ENCODE measurements at places on chromosomes 1 and 21.

DNA sequence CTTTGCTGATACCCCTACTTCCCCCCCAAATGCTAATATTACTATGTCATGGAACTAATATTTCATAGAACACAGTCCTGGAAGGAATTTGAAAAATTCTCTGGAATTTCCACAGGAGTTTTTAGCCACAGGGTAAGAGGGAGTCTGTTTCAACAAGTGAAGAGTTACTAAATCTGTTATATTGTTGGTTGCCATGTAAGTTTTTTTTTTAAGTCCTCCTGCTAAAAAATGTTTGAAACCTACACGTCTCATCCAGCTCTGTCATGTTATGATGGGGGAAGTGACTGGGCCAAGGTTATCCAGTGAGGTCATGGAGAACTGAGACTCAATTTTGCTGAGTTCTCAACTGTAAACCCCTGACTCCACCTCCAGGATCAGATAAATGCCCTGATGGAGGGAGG, 60.8 kb upstream of the USP24 start:
- DNase-seq = no peak

DNA sequence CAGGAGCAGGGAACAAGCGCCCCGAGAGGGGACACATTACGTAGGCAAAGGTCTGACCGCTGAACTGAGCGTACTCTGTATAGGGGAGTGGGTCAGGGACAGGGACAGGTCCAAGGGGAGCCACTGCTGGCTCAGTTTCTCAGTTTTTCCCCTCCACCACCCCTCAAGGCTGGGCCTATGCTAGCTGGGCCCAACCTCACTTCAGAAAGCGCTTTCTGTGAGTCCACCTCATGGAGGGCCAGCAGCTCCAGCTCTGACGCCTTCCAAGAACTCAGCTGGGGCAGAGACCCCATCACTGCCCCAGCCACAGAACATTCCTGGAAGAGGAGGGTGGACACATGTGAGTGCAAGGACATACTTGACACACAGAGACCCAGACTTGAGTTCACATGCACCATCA, 242.0 kb downstream of the FOXD2 start:
- DNase-seq = no peak

DNA sequence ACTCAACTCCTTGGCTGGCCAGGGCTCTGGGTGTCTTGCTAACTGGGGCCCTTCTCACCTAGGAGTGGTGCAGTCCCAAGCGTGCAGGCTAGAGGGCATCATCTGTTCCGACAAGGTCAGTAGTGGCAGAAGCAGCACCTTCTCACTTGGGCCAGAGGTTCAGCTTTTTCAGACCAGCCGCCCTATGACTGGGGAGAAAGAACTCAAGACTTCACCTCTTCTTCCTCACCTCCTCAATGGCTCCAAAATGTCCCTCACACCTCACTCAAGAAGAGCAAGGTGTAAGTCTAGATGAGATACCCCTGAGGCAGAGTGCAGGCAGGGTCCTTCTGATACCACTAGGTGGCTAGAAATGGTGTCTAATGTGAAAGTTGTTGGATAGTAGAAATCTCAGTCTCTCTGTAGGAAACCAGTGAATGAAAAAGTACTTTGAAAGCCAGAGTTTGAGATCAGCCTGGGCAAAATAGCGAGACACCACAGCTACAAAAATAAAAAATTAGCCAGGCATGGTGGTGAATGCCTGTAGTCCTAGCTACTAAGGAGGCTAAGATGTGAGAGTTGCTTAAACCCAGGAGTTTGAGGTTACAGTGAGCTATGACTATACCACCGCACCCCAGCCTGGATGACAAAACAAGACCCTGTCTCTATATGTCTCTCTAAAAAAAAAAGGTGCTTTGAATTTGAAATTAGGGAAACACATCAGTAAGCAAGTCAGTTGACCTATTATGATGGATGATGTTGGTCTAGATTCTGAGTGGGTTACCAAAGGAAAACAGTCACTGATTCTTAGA, 8.6 kb upstream of the IL20 start:
- DNase-seq = no peak

GRCh38 chr1:194929357-194929756, 1678.9 kb downstream of the KCNT2 start:
- no peak for DNase-seq

GRCh38 chr1:243217349-243217748, 37.7 kb downstream of the CEP170 start:
- no peak for DNase-seq

DNA sequence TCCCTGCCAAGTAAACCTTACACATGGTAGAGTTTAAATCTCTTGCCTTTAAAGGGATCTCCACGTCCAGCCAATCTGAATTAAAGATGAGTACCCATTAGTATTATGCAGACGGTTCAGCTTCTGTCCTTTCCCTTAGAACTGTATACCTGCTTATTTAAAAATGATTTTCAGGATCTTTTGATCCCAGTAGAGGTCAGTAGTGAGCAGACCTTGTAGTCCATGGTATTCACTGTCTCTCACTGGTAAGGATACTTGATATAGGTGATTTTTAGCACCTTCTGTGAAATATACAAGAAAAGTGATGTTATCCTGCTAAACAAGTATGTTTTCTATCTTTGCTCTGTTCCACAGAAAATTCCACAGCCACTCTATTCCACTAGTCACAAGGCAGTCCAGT, 1211.6 kb upstream of the ADGRL4 start:
- no peak for DNase-seq

GRCh38 chr1:153648000-153648643, 10.4 kb upstream of the SNAPIN start:
- no peak for DNase-seq

GRCh38 chr1:234980645-234981396, 147.8 kb downstream of the TOMM20 start:
- peak; percentile 40 for DNase-seq

DNA sequence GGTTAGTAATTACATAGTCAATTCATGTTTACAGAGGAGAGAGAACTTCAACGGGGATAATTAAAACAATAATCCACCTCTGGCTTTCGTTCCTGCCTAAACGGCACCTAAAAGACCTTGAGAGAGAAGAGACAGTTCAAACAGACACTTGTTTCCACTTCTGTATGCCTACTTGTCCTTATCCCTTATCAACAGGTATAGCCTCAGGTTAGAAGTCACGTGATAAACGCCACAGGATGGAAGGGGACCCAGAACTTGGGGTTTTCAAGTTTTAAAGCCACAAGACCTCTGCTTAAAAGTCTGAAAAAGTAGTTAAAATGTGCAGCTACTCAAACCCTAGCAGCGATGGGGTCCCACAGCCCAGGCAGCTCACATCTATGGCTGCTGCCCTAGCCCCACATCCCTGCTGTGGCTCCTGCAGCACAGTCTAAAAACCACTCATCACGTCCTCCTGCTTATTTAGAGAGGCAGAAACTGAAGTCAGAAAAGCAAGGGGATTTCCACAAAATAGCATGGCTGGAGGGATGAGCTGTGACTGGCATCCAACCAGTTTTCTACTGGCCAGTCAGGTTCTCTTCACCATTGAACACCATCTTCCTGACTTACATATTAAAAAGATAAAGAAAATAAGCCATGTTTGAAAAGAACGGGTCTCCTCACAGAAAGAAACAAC, 51.2 kb upstream of the SEC16B start:
- no peak for DNase-seq
